ENCODE measurements at places on chromosomes 7 and 10.

DNA sequence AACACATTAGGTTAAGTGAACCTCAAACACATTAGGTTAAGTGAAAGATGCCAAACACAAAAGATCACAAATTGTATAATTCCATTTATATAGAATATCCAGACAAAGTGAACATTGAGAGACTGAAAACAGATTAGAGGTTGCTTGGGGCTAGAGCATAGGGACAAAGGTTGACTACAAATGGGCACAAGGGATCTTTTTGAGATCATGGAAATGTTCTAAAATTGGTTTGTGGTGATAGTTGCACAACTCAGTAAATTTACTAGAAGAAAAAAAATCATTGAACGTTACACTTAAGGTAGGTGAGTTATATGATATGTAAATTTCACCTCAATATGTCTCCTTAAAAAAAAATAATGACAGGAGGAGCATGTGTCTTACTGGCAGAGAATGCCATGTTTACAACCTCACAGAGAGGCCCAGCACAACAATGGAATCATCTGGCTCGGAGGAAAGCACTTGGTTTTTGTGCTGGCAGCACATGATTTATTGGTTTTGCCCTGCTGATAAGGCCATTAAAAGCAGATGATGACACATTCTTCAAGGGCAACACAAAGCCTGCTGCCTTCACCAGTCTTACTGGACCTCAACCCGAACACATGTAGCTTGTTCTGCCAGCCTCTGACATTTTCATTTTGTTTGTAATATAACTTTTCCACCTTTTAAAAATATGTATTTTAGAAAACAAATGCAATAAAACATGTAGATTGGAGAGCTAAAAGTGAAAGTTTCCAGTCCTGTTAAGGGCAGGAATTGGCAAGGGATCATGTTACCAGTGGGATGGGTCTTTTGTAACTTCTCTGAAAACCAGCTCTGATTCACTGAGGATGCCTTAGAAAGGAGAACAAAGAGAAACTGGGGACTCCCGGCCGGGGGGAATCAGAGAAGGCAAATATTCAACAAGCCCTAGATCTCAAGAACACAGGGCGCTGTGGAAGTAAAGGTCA lies 11.9 kb upstream of the LMOD2 start:
- no peak for DNase-seq

DNA sequence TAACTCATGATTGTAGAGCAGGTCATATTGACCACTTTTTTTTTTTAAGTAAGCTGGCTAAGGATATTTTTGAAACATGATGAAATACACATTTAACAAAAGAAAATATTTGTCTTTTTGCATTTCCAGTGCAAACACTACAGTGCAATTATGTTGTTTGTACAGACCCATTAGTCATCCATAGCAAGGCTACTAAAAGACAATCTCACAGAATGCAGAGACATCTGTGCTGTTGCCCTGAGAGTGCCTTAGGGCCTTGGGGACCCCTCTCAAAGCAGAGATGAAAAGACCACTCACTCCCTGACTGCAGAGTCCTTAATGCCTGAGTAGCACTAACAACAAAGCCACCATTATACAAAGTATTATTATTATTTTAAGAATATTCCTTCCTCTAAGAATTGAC lies 104.5 kb downstream of the NRCAM start:
- no peak for DNase-seq

- DNase-seq, result no peak
These were observed 12.7 kb downstream of the ABCA13 start for GRCh38 chr7:48183965-48184364.

- no peak for DNase-seq
These were observed 9.5 kb downstream of the SEMA3D start for GRCh38 chr7:85177316-85177715.

GRCh38 chr7:2229467-2229866 lies 3.3 kb downstream of the MAD1L1 start:
- no peak for DNase-seq

- DNase-seq, result no peak
These were observed 27.0 kb downstream of the OGDHL start for GRCh38 chr10:49735161-49735560.

- DNase-seq, result no peak
These were observed 89.2 kb upstream of the PRSS58 start for GRCh38 chr7:142347091-142347490.

- DNase-seq, result no peak
These were observed 281.1 kb downstream of the CDK14 start for GRCh38 chr7:90877201-90877600.

GRCh38 chr7:94980418-94981142 lies 73.2 kb downstream of the PPP1R9A start:
- no peak for DNase-seq

DNA sequence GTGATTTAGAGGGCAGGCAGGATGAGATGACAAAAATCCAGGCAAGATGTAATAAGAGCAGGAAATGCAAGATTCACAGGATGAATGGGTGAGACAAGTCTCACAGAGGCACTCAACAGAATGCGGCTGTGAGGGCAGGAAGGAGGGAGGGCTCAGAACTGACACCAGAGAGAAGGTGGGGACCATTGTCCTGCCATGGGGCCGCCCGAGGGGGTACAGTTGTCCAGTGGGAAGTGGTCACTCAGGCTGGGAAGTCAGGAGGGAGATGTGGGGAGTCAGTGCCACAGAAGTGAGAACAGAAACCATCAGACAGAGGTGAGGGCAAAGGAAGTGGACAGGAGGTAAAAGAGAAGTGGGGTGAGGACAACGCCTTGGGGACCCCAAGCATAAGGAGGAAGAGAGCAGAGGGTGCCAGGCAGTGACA lies 8.9 kb downstream of the HIP1 start:
- no peak for DNase-seq

DNA sequence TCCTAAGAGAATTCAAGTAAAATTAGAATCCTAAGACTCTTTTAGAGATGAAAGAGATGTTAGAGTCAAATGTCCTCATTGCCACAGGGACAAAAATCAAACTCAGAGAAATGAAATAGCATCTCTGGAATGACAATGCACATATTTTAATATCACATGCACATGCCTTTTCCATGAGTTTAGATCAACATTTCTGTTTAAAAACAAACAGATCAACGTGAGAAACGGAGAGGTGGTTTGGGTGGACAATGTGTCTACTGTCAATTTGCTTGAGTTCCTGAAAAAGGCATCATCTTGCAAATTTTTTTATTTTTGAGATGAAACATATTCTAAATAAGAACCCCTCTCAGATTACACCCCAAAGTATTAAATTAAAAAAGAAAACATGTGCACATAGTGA lies 130.0 kb downstream of the CHRM2 start:
- no peak for DNase-seq

GRCh38 chr10:80413271-80413996 lies 5.1 kb downstream of the PRXL2A start:
- no peak for DNase-seq

DNA sequence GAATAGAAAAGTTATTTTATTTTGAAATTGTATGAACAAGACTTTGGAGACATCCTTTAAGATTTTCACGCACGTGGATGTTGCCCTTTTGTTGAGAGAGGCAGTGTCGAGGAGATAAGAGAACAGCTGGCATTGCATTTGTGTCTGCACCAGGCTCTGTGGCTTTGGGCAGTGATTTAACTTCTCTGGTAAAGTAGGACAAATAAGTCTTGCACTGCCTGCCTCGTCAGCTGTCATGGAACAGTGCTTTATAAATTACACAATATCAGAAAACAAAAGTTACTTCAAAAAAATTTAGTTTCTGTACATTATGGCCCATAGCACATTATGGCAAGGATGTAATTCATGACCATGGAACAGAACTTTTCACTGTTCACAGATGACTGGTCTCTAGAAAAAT lies 20.1 kb downstream of the SNX10 start:
- no peak for DNase-seq

DNA sequence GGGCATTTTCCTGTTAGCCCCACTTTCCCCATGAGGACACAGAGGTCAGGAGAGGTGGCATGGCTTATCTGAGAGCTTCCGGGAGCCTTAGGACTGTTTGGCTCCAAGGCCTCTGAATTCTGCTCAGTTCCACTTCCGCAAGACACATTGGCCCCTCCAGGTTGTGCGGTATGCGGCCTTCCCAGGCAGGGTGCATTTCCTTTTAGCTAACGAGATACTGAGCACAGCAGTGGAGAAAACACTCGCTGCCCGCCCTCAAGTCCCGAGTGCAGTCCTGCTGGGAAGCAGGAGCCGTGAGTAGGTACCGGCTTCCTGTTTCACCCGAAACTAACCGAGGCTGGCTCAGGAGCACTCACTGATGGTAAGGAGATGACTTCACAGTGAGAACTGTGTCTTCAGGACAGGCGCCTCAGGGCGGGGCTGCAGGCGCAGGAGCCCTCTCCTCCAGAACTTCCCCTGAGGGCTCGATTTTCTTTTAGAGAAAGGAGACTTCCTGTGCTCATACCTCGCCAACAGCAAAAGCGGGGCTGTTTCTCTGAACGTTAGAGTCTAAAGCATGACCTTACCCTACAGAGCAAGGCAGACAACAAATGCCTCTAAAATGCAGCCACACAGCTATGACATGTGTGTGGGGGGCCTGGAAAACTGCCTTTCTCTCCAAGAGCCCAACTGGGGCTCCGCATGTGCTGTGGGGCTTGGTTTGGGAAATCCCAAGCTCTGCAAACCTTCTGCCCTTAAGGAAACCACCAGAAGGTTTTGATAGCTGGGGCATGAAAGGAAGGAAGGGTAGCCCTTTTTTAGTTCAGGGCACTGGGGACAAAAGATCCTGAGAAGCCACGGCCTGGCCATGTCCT lies 25.9 kb downstream of the RGS10 start:
- no peak for DNase-seq

DNA sequence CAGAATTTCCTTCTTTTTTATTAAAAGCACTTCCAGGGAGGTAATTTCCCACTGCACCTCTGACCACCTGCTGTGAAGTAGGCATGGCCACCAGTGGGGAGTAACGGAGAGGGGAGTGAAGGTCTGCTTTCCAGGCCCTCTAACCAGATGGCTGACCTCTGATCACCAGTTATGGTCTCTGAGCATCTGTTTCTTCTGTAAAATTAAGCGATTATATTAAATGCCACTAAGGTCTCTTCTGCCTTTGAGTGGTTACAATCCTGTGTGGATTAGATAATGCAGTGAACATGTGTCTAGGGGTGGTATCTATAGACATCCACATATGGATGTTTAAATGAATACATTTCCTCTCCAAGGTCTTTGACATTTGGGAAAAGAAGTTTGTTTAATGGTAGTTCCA lies 199.6 kb downstream of the HERPUD2 start:
- no peak for DNase-seq

GRCh38 chr7:28954946-28955345 lies 3.2 kb downstream of the TRIL start:
- DNase-seq, result no peak

GRCh38 chr7:111098011-111098925 lies 7.3 kb downstream of the LRRN3 start:
- no peak for DNase-seq

DNA sequence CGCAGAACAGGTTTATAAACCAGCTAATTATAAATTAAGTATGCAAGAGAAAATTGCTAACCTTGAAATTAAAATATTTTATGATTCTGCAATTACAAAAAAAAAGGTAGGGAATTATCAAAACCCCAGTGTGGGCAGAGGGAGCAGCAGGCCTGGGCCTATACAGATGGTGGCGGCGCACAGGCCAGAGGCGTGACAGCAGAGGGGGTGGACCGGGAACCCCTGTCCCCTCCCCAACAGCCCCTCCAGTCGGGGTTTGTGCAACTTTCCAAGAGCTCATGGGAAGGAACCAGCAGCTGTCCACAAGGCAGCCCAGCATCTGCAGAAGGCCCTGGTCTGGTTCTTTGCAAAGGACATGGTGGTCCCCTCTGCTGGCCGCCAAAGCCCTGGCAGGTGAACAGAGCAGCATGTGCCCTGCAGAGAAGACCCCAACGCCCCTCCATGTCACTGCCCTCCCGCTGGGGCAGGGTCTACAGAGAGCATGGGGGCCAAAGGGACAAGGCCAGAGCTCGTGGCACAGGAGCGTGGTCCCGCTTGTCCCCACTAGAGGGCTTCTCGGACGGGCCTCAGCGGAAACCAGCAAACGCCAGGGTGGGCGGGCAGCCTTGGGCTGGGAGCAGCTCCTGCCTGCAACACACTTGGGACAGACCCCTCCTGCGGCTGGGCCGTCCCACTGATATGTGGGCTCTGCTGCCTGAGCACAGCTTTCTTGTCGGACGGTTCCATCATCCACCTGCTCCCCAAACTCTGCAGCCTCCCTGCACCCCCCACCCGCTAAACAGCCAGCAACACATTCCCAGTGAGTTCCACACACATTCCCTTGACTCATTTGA lies 75.1 kb downstream of the EBF3 start:
- DNase-seq, result peak; percentile 67

GRCh38 chr10:62582804-62583208 lies 208.6 kb downstream of the ZNF365 start:
- DNase-seq, result no peak

DNA sequence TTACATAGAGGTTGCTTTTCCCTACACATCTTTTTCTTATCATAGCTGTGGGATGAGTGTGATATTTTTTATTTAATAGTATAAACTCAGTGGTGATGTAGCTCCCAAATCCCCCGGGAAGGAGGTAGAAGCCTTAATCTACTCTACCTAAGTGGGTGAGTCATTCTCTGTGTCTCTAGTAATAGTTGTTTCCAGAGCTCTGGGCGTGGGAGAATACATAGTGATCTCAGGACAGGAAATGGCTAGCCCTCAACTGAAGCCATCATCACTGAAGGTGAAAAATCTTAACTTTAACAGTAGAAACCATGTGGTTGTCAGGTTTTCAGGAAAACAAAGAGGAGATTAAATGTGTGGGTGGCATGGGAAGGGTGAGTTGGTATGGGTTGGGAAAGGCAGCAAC lies 278.4 kb downstream of the ANKRD30A start:
- DNase-seq, result no peak

- no peak for DNase-seq
These were observed 360.3 kb downstream of the FRMD4A start for GRCh38 chr10:13970236-13970956.

- no peak for DNase-seq
These were observed 22.6 kb upstream of the CROT start for GRCh38 chr7:87322912-87323311.

GRCh38 chr10:92897916-92898315 lies 49.6 kb downstream of the EXOC6 start:
- DNase-seq, result no peak

DNA sequence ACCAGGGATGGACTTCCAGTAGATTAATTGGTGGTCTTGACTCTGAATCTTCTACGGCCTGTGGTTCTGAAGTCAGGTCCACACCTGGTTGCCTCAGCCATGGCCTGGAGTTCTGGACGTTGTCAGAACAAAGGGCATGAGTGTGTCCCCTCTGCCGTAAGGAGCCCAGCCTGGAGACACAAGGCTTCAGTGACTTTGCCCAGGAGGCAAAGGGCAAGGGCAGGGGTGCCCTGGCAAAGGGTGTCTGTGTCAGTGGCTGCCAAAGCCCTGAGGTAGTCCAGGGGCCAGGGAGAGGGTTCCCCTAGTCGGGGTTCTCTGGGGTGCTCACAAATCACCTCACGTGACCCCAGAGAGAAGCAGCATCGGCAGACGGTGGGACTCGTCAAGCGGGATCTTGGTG lies 273.2 kb upstream of the ZNF32 start:
- no peak for DNase-seq

GRCh38 chr7:476736-477360 lies 42.8 kb downstream of the PDGFA start:
- DNase-seq, result no peak

Measured in progenitor cell of endocrine pancreas (in vitro differentiated cells).